ENCODE measurements at places on chromosomes 3 and 15. TPM values are rescaled to one million over a fixed set of nuclear protein-coding genes. Genes with fewer than 3 reads are reported as not detected.

ULK3 gene
- 43.9 TPM for total RNA-seq

SI gene
- not detected for total RNA-seq

STRA6 gene
- not detected for total RNA-seq

DNA sequence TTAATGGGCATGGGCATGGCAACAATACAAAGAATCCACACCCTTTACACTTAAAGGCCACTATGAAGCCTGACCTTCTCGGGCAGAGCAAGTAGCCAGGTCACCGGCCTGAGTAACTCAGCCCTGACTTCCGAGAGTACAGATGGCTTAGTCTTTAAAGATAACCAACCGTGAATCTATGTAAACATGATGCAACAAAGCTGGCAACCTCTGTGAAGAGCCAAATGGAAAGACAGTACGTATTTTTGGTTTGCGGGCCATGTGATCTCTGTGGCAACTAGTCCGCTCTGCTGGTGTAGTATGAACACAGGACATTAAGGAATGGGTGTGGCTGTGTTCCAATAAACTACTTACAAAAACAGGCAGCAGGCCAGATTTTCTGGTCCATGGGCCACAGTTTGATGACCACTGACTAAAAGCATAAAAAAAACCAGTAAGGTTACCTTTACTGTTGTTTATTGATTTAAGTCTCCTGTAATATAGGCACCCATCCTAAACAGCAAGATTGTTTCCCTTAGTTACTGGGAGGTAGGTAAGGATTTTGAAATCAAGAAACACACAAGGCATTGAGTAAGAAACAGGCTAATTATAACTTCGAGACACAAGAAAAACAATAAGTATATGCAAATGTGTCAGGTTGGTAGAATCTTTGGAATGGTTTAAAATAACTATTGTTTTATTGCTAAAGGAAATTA, 14.5 kb downstream of the RIOX2 start:
- no peaks in the 10 kb centered on the region for H3K4me1 ChIP-seq
- no peak overlapping the region for H3K27ac ChIP-seq
- H3K36me3 ChIP-seq, result peaks cover 20% of the 10 kb centered on the region
- DNase-seq, result no peak
- H3K27me3 ChIP-seq, result no peaks in the 10 kb centered on the region

- H3K4me1 ChIP-seq, result no peaks in the 10 kb centered on the region
- no peak for DNase-seq
- no peaks in the 10 kb centered on the region for H3K36me3 ChIP-seq
- no peak overlapping the region for H3K27ac ChIP-seq
- no peaks in the 10 kb centered on the region for H3K27me3 ChIP-seq
Measured at GRCh38 chr3:175851541-175851940, 992.4 kb downstream of the NAALADL2 start.

DNA sequence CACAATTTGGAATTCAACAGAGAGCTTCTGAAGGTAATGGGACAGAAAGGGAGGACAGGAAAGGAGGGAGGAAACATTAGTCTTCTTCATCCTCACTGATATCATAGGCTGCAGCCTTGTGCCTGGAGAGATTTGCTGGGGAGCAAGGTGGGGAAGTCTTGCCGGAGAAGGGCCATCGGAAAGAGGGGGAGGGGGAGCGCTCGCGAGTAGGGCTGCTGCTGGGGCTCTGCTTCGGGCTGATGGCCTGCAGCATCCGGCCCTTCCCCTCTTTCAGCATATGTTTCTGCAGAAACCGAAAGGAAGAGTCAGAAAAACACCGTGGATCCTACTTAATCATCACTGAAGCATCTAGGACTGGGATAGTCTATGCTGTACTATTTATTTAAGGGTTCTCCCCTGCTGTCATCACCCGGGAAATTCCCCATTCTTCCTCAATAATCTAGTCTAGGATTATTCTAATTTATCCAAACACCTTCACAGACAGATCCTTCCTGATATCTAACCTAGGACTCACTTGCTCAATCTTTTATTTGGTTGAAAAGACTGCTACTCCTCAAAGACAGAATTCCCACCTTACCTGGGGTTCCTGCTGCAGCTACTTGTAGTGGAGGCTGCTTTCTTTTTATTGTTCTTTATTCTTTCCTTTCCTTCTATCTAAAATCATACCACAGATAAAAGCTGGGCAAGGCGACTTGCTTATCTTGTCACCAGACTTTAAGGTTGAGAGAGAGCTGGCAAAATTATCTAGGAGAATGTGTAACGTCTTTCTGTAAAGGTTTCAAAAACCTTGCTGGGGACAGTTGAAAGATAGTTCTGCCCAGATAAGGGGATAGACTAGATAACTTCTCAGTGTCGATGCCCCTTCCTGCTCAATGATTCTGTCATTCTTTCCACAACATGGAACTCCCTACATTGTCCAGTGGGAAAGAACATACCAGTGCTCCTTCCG, 22.6 kb downstream of the SLC51A start:
- no peak overlapping the region for H3K4me3 ChIP-seq
- peaks cover 57% of the 10 kb centered on the region for H3K36me3 ChIP-seq
- H3K27ac ChIP-seq, result no peak overlapping the region
- DNase-seq, result no peak

GRCh38 chr3:196981657-196982056, 13.0 kb upstream of the PIGZ start:
- no peak overlapping the region for H3K4me3 ChIP-seq
- no peaks in the 10 kb centered on the region for H3K4me1 ChIP-seq
- no peak overlapping the region for H3K27ac ChIP-seq
- no peaks in the 10 kb centered on the region for H3K36me3 ChIP-seq

GRCh38 chr15:63772520-63772919, 61.2 kb downstream of the HERC1 start:
- no peak overlapping the region for H3K27ac ChIP-seq
- peaks cover 16% of the 10 kb centered on the region for H3K36me3 ChIP-seq
- H3K4me1 ChIP-seq, result no peaks in the 10 kb centered on the region
- no peaks in the 10 kb centered on the region for H3K27me3 ChIP-seq
- no peak overlapping the region for H3K4me3 ChIP-seq

DNA sequence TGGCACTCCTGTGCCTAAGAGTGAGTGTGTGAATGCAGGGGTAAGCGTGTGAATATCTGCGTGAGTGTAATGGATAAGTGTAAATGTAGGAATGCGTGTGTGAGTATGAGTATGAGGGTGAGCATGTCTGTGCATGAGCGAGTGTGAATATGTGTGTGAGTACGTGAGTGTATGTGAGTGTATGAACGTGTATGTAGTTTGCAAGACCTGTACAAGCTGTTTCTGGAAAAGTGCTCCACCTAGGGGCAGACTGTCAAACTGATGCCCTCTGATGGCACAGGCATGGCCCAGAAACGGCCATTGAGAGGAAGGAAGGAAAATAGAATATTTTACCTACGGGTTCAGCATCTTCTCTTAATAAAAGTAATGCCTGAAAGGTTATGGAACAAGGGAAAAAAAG, 24.4 kb upstream of the FRMD4B start:
- no peaks in the 10 kb centered on the region for H3K36me3 ChIP-seq
- H3K4me1 ChIP-seq, result peaks cover 15% of the 10 kb centered on the region
- H3K27me3 ChIP-seq, result no peaks in the 10 kb centered on the region
- DNase-seq, result peak; percentile 68
- H3K4me3 ChIP-seq, result peak overlapping the region; percentile 25
- H3K27ac ChIP-seq, result peak overlapping the region; percentile 34

- H3K4me3 ChIP-seq, result no peak overlapping the region
- no peaks in the 10 kb centered on the region for H3K4me1 ChIP-seq
- H3K27me3 ChIP-seq, result no peaks in the 10 kb centered on the region
- H3K36me3 ChIP-seq, result no peaks in the 10 kb centered on the region
Measured at GRCh38 chr3:120468635-120469295, 18.0 kb upstream of the FSTL1 start.

DNA sequence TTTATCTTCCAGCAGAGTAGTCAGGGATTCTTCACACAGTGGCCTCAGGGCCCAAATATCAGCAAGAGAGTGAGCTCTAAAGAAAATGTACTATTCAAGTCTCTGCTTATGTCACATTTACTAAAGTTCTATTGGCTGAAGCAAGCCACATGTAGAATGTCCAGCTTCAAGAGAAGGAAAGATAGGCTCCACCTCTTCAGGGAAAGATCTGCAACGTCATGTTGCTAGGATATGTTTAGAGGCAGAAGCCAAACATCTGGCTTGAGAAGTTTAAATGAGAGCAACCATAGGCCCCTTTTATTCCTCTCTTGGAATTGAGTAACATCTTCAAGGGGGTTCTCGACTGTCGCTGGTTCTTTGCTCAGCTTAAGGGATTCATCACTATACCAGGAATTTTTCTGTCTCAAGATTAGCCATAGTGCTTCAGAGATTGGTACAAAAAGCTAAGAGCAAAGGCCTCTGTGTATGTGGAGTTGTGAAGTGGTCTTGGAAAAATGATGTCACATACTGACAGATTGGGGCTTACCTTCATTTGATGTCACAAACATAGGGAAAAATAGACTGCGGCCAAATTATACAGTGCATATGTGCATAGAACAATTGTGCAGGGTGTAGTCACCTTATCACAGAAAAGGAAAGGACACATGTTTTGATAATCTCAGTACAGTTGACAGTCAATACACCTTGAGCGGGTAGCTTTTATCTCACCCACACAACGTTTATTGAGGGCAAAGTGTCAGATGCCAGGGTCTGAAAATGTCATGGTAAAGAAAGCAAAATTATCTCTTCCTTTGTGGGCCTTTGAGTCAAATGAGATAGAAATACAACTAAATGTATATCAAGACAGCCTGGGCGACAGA, 11.3 kb upstream of the THRB start:
- H3K4me3 ChIP-seq, result no peak overlapping the region
- H3K36me3 ChIP-seq, result no peaks in the 10 kb centered on the region
- peaks cover 4% of the 10 kb centered on the region for H3K4me1 ChIP-seq
- no peak overlapping the region for H3K27ac ChIP-seq

DNA sequence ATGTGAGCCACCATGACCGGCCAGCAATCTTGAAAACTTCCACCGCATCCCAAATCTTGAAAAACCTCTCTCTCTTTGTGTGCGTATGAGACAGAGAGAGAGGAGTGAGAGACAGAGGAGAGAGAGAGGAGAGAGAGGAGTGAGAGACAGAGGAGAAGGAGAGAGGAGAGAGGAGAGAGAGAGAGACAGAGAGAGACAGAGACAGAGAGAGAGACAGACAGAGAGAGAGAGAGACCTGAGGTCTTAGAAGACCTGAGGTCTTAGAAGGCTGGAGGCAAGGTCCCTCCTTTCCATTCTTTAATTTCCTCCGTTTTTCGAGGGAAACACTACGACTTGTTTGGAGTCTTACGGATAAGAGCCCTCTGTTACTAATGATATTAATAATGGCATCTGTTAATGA, 39.5 kb downstream of the TMEM40 start:
- peaks cover 8% of the 10 kb centered on the region for H3K4me1 ChIP-seq
- no peaks in the 10 kb centered on the region for H3K27me3 ChIP-seq

GRCh38 chr3:14156843-14157561, 21.4 kb downstream of the XPC start:
- no peaks in the 10 kb centered on the region for H3K27me3 ChIP-seq
- no peak for DNase-seq
- no peaks in the 10 kb centered on the region for H3K4me1 ChIP-seq
- peaks cover 93% of the 10 kb centered on the region for H3K36me3 ChIP-seq
- H3K27ac ChIP-seq, result no peak overlapping the region

DNA sequence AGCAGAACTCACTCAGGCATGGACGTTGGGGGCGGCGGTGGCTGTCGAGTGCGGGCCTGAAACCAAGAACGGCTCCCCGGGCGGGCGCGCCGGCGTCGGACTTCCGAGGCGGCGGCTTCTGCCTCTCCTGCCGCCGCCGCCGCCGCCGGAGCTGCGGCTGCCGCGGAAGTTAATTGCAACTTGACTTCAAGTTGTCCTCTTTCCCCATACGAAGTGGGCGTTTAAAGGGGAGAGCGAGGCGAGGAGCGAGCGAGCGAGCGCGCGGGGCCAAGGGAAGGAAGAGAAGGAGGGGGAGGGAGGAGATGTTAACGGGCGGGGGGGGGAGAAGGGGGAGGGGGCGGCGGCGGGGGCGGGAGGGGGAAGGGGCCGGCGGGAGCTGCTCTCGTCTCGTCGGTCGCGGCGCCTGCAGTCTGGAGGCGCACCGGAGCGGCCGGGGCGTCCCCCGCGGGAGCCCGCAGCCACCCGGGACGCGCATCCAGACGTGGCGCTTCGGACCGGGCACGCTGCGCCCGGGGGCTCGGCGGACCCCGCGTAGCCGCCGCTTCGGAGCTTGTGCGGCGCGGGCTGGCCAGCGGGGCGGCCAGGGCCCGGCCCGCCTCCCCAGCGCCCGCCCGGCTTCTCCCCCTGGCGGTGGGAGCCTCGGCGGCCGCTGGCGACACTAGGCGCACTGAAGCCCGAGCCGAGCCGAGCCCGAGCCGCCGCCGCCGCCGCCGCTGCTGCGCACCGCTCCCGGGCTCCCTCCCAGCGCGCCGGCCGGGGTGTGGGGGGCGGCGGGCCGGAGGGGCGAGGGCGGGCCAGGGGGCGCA, 19.7 kb upstream of the SATB1 start:
- peak; percentile 89 for DNase-seq
- peak overlapping the region; percentile 57 for H3K4me3 ChIP-seq
- peaks cover 19% of the 10 kb centered on the region for H3K4me1 ChIP-seq
- H3K36me3 ChIP-seq, result no peaks in the 10 kb centered on the region
- H3K27ac ChIP-seq, result no peak overlapping the region
